OCI-LY7 (cell line): ENCODE measurements at places on chromosomes 16 and 17.

GRCh38 chr17:7560172-7561027, 1.3 kb upstream of the SENP3 start:
- DNase-seq: peak; percentile 81

- no peak for DNase-seq
Observed at GRCh38 chr16:89316701-89317100, 99.2 kb downstream of the ZNF778 start.

GRCh38 chr16:85334718-85335583, 222.7 kb upstream of the CIBAR2 start:
- peak; percentile 35 for DNase-seq

DNA sequence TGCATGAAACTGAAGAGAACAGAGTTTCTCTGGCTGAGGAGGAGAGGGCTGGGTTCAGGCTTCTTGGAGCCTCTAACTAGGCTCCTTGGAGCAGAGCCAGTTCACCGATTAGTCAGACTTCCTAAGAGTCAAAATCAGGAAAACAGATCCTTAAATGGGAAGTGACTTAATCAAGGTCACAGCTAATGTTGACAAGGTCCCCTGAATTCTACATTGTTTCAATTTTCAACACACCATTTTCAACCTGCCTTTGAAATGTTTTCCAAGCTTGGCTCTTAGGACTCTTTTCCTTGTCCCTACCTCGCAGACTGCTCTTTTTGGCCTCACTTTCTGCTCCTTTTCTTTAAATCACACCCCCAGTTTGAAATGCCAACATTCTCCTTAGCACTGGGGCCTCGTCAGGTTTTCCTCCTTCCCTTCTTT, 16.3 kb downstream of the MYL4 start:
- no peak for DNase-seq
